Esophagus squamous epithelium (tissue), 5 donors: ENCODE measurements at places on chromosomes 11 and 22. TPM values are rescaled to one million over a fixed set of nuclear protein-coding genes. Genes with fewer than 3 reads are reported as not detected.

Gene OR52K2
- total RNA-seq = not detected

Gene SLC16A8
- total RNA-seq = not detected

Gene CARD10
- 24.1 TPM for total RNA-seq

Gene FLRT1
- 0.08 TPM for total RNA-seq

Gene GLB1L2
- 2.8 TPM for total RNA-seq

DNA sequence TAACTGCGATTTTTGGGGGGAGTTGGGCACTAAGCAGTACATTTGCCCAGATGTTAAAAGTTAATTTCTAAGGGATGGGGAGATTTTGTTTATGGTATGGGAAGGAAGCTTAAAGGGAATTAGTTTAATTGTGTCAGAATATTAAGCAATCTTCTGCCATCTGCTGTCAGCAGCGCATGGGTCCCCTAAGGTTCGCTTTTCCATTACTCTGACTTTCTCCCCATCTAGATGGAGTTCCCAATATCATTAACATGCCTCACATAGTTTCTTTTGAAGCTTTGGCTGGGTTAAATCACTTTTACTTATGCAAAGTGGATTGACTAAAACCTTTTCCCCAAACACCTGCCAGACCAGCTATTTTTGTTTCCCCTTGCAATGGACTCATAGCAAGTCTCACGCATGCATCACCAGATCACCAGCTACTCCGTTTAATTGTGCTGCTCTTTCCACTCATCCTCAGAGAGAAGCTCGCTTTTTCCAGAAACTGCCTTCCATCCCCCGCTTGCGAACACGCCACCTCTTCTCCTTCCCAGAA, 172.7 kb downstream of the FAT3 start:
- H3K4me3 ChIP-seq = no peak overlapping the region
- no peaks in the 10 kb centered on the region for H3K36me3 ChIP-seq
- H3K27ac ChIP-seq = no peak overlapping the region
- DNase-seq = no peak
- H3K4me1 ChIP-seq = no peaks in the 10 kb centered on the region

- H3K36me3 ChIP-seq = no peaks in the 10 kb centered on the region
- no peaks in the 10 kb centered on the region for H3K27me3 ChIP-seq
- no peak for DNase-seq
- no peak overlapping the region for H3K4me3 ChIP-seq
- H3K27ac ChIP-seq = no peak overlapping the region
Observed at GRCh38 chr11:117819096-117820040, 5.2 kb downstream of the FXYD2 start.

GRCh38 chr11:16096336-16096735, 260.0 kb downstream of the SOX6 start:
- DNase-seq = no peak
- no peaks in the 10 kb centered on the region for H3K36me3 ChIP-seq
- H3K27me3 ChIP-seq = no peaks in the 10 kb centered on the region
- no peak overlapping the region for H3K27ac ChIP-seq

DNA sequence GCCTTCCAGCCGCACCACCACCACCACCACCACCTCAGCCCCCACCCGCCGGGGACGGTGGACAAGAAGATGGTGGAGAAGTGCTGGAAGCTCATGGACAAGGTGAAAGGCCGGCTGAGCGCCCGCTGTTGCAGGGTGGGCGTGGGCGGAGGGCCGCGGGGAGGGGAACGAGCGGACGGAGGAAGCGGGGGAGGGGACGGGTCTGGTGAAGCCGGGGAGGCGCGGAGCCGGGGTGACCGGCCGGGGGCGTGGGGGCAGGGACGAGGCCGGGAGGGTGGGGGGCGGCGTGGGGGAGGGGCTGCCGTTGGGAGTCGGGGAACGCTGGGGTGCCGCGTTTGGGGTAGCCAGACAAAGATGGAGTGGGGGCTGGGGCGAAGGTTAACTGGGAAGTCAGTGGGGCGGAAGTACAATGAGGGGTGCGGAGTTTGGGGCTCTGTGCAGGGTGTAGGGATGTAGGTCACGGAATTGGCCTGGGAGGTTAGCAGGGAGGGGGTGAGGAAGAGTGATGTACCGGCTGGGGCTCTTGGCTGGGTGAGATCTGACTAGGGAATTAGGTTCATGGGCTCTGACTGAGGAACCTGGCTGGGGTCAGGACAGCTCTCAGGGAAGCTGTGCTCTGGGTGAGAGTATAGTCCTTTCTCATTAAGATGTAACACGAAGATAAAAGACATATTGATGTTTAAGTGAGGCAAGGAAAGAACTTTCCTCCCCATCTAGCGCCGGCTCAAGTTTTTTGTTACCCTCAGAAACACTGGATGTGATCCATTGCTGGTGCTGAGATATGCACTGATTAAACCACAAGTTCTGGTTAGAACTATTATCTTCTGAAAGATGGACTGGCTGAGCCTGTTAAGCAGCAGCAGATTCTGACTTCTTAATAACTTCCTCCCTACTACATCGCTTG, 624 bp downstream of the CBL start:
- H3K36me3 ChIP-seq = no peaks in the 10 kb centered on the region
- H3K4me1 ChIP-seq = peaks cover 16% of the 10 kb centered on the region
- H3K27me3 ChIP-seq = no peaks in the 10 kb centered on the region
- peak overlapping the region; percentile 95 for H3K27ac ChIP-seq

DNA sequence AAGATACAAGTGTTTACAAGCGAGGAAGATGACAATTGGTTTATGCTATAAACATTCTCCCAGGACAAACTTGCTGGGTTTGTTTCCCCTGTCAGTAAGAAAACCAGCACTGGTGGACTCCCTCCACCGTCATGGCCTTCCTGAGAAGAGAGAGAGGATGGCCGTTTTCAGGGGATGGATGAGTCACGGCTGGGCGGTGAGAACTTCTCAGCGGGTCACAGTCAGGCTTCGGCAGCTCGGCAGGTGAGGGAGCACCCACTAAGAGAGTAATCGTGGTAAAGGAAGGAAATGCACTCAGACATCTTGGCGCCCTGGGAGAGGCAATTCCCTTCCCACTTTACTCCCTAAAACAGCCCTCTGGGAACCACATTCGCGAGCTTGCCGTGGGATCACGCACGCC, 83.9 kb downstream of the NCAM1 start:
- no peaks in the 10 kb centered on the region for H3K4me1 ChIP-seq
- no peak overlapping the region for H3K4me3 ChIP-seq
- no peak overlapping the region for H3K27ac ChIP-seq
- no peaks in the 10 kb centered on the region for H3K36me3 ChIP-seq
- no peak for DNase-seq

DNA sequence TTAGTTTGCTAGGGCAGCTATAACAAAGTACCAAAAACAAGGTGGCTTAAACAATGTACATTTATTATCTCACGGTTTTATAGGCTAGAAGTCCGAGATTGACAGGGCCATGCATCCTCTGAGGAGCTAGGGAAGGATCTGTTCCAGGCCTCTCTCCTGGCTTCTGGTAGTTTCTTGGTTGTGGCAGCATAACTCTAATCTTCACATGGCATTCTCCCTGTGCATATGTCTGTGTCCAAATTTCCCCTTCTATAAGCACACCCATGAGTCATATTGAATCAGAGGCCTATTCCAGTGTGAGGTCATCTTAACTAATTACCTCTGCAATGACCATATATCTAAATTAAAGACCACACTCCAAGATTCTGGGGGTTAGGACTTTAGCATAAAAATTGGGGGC, 31.3 kb upstream of the MMP13 start:
- DNase-seq = no peak
- no peaks in the 10 kb centered on the region for H3K36me3 ChIP-seq
- no peaks in the 10 kb centered on the region for H3K4me1 ChIP-seq
- H3K27ac ChIP-seq = no peak overlapping the region
- H3K27me3 ChIP-seq = no peaks in the 10 kb centered on the region

- no peaks in the 10 kb centered on the region for H3K27me3 ChIP-seq
- H3K4me3 ChIP-seq = no peak overlapping the region
- no peak for DNase-seq
- no peaks in the 10 kb centered on the region for H3K4me1 ChIP-seq
- no peak overlapping the region for H3K27ac ChIP-seq
- H3K36me3 ChIP-seq = no peaks in the 10 kb centered on the region
Observed at GRCh38 chr11:60482361-60482760, 10.2 kb upstream of the MS4A12 start.

DNA sequence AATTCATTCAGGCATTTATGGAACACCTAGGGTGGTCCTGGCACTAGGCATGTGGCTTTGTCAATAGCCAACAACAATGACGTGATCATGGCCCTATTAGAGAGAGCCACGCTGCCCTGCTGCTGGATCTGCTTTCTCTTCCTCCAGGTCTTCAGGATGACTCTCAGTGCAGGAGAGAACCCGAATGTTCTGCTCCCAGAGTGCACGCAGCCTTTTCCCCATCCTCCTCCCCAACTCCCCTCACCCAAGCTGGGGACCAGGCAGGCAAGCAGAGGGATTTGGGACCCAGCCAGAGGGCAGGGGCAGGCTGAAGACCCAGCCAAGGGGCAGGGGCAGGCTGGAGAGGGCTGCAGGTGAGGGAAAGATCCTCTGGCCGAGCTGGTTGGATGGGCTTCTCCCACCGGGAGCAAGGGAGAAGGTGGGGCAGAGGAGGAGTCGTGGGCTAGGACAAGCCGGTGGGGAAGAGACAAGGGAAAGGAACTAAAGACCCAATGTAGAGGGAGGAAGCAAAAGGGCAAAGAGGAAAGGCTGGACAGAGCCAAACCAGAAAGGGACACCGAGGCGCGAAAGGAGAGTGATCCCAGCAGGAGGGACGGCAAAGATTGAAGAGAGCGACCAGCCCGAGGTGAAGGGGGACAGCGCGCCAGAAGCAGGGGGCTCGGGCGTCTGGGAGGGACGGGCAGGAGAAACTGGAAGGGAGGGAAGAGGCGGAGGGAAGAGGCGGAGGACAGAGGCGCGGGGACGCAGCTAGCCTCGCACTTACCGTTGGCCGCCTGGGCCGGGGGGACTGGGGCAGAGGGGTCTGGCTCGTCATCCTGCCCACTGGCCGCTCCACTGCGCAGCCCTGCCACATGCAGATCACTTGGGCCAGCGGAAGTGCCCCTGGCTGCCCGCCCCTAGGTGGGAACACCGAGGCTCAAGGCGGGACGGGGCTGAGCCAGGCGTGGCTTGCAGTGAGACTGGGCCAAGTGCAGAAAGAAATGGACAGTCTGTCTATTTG, at the start of gene KCTD14:
Gene KCTD14, minus strand, starts transcription at position 880 of the 1,000 bp plus-strand sequence. Its CDS starts 27 bp downstream, at position 853.
- peaks cover 19% of the 10 kb centered on the region for H3K4me1 ChIP-seq
- peak within 1 kb of the TSS; percentile 51 for H3K27ac ChIP-seq
- H3K36me3 ChIP-seq = no peaks in the 10 kb centered on the region
- H3K4me3 ChIP-seq = peak within 1 kb of the TSS; percentile 25

DNA sequence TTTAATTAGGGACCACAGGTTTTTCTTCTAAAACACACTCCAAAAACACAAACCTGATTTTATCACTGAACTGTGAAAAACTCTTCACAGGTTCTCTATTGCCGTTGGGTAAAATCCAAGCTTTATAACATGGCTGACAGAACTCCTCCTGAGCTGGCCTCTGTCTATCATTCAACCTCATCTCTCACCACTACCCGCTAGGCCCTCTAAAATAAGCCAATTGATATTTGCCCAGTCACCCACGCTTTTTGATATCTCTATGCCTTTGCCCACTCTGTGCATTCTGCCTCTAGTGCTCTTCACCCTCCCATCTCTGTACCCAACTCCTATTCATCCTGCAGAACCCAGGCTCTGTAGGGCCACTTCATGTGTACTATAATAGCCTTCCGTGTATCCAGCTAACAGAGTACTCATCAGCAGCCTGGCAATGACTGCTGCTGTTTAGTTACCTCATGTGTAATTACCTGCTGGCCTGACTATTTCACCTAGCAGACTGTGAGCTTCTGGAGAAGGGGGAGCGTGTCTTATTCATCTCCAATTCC, 1.1 kb upstream of the CNGA4 start:
- H3K4me1 ChIP-seq = peaks cover 11% of the 10 kb centered on the region
- no peak overlapping the region for H3K27ac ChIP-seq
- H3K36me3 ChIP-seq = no peaks in the 10 kb centered on the region
- no peak overlapping the region for H3K4me3 ChIP-seq

DNA sequence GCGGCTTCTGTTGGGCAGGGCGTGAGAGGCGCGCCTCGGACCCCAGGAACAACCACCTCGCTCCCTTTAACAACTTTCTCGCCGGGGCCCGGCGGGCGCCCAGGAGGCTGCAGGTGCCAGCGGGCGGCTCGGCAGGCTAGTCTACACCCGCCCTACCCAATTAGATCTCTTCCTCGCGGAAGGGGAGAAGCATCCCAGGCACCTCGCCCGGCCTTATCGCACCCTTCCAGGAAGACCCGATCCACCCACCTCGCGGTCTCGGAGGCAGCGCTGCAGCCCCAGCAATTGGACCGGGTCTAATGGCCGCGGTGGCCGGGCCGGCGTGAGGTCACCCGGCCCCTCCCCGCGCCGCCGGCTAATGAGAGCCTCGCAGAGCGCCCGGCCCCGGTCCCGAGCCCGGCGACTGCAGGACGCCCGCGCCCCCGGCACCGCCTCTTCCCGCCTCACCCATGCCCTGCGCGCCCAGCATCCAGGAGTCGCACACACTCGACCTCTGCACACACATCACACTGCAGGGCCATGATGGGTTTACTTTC, at the start of gene PLAAT3:
Gene PLAAT3, minus strand, starts transcription at position 298 of the 536 bp plus-strand sequence. CDS start 419 bp downstream, outside the sequence.
- H3K27ac ChIP-seq = peak within 1 kb of the TSS; percentile 81
- no peaks in the 10 kb centered on the region for H3K36me3 ChIP-seq
